Endodermal cell (in vitro differentiated cells): ENCODE measurements at places on chromosomes 2 and 18. TPM values are rescaled to one million over a fixed set of nuclear protein-coding genes. Genes with fewer than 3 reads are reported as not detected.

G6PC2 gene
- not detected in 2 replicates for total RNA-seq

DNA sequence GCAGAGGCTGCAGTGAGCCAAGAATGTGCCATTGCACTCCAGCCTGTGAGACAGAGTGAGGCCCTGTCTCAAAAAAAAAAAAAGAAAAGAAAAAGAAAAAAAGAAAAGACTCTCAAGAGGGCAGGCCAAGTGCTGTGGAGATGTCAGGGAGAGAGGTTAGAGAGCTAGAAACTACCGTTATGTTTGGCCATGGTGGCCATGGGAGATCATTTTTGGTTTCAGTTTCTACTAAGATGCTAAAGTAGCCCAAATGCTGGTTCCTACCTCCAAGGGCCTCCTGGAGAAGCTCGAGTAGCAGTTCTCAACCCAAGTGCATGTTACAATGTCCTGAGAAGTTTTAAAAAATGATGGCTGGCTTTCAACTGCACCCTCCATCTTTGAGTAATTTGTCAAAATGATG, 47.4 kb upstream of the TCF4 start:
- DNase-seq, result no peak

GRCh38 chr2:180670302-180671003, 310.0 kb upstream of the UBE2E3 start:
- DNase-seq, result no peak

- peak; percentile 8 for DNase-seq
Measured at GRCh38 chr18:47391665-47392064, 140.2 kb upstream of the SKOR2 start.

DNA sequence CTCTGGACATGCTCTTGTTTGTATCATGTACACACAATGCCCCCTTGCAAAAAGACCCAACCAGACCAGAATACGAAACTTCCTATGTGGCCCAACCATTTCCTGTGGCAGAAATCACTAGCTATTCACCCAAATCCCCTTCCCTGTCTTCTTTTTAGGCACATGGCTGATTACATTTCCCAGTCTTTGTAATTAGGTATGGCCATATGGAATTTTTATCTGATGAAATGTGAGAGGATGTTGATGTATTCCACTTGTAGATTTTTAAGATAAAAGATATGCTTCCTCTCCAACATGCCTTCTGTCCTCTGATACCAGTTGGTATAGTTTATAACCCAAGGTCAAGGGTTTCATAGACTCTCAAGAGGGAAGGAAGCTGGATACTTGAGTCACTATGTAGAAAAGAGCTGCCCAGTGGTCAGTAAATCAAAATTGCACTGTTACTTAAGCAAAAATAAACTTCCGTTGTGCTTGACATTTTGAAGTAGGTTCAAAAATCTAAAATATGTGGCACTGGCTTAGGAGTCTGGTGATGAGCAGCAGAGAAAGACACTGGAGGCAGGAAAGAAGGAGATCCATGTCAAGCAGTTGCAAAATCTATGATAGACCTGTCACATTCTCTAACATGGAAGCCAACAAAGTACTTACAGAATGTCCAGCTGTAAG, 297.4 kb downstream of the SMAD2 start:
- DNase-seq, result no peak

DNA sequence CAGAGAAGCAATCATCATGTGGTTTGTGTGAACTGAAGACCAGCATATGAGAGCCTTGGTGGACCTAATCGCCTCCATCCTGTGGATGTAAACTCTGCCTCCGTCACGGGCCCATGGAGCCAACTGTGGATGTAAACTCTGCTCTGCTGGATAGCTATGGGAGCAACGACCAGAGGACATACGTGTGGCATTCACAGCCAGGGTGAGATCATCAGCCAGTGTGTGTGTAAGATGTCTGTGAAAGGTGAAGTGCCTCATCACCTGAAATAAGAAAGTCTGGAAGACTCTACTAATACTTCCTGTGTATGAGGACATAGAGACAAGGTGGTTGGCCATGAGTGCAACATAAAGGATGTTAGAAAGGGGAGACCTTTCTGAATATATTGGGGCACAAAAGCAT, 63.5 kb downstream of the CYB5A start:
- no peak for DNase-seq

HOXD10 gene
- total RNA-seq, result not detected in 2 replicates

IL36B gene
- not detected in 2 replicates for total RNA-seq

DNA sequence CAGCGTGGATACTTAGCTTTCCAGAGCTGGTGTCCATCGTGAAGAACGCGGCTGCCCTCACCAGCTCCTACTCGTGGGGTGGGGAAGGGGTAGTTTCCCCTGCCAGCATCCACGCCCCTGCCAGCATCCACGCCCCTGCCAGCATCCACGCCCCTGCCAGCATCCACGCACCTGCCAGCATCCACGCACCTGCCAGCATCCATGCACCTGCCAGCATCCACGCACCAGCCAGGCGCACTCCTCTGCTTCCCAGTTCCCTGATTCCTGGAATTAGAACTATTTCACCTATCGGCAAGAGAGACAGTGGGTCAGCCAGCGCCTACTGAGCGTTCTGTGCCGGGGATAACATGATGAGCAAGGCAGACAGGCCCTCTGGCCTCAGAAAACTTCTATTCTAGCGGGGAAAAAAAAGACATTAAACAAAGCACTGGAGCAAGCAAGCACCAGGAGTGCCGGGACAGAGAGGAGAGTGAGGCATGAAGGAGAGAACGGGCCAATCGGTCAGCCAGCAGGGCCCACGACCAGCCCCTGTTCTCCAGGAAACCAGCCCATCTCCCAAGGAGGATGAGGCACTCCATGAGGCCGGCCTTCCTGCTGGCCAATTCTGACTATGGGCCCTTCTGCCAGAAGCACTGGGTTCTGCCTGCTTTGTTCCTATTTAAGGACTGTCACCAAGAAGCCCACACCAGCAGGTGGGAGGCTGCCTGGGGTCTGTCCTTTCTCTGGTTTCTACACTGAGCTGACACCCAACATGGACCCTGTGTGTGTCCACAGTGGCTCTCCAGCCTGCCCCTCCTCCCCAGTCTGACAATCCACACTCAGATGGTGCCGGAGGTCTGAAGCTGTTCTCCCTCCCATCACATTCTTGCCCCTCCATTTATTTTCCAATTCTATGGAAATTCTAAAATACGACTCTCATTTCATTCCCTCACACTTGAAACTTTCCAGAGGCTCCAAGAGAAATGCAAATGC, 78.4 kb upstream of the SALL3 start:
- peak; percentile 38 for DNase-seq

MAP3K19 gene
- total RNA-seq, result not detected in 2 replicates

CFC1B gene
- total RNA-seq, result 0.56 TPM in 1 of 3 replicates, not detected in the others

DNA sequence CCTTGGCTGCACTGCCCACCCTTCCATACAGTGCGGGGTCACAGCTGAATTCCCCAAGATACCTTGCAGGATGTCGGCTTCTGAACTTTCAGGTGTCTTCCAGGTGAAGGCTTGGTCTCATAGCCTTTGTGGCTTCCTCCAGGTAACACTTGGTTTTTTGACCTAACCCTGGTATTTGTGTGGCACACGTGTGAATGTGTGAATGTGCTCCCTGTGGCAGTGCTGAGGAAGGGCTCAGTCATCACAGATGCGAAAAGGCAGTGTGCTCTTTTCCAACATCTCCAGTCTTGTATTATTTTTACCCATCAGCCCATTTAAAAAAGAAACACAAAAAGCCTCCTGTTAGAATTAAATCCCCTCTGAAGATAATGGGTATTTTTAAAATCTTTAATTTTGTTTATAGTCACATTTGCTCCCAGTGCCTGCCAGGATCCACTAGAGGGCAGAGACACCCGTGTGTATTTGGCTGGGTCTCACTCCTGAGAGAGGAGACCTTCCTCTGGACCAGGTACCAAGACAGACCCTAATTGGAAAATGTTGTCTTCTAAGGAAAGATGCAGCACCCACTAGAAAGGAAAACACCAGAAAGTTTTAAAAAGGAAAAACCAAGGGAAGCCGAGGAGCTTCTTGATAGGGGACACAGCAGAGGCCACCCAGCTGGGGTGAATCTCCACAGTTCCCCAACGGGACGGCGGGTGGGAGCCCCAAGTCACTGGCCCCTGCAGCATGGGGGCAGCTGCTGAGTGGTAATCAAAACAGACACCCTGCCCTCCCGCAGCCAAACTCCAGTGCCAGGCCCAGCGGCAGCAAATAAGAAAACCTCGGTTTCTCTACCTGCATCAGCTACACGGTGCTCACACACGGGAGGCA, 27.7 kb downstream of the FAM110C start:
- DNase-seq, result peak; percentile 59

DNA sequence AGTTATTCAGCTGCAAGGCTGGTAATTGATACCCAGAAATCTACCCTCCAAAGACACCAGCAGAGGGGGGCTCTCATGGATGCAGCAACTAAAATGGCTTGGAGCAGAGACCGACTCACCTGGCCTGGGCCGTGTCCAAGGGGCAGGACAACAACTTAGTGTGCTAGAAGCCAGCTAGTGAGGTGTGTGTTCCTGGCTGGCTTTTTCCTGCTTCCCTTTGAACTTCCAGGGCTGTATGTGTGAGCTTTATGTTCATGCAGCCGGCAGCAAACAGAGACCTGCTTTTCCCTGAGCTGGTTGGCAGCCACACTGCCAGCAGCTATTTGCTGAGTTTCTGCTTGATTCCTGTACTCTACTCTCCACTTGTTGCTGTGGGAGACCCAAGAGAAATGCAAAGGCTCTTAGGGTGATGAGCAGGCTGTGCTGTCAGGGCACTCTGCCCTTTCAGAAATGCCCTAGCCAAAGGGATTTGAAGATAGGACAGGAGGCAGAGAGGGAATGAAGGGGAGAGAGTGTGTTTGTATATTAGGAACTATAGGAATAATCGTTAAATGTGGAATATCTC, 23.7 kb upstream of the GRP start:
- DNase-seq, result no peak

DNA sequence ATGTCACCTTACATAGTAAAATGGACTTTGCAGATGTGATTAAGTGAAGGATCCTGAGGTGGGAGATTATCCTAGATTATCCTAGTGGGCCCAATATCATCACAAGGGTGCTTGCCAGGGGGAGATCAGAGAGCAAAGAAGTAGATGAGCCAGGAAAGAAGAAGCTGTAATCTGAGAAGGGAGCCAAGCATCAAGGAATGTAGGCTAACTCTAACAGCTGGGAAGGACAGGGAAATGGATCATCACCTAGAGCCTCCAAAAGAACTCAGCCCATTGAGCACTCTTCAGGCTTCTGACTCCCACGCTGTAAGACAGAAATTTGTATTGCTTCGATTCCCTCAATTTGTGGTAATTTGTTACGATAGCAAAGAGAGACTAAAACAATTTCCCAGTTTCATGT, 309.9 kb downstream of the LRP1B start:
- DNase-seq, result no peak

DNA sequence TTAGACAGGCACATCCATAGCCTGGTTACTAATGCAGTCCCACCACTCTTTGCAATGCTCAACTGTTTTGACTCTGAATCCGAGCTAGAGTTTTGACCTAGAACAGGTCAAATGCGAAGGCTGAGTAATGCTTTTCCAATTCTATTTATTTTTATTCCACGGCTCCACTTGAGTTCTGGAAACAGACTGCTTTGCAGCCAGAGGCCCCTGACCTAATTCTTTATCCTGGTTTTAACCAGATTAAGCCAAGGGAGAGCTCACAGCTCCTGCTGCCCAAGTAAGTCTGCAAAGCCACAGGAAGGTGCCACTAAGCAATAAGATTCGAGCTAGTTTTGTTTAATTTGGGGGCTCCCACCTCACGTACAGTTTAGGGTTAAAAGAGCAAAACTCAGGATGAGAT, 51.4 kb downstream of the MREG start:
- no peak for DNase-seq

DNA sequence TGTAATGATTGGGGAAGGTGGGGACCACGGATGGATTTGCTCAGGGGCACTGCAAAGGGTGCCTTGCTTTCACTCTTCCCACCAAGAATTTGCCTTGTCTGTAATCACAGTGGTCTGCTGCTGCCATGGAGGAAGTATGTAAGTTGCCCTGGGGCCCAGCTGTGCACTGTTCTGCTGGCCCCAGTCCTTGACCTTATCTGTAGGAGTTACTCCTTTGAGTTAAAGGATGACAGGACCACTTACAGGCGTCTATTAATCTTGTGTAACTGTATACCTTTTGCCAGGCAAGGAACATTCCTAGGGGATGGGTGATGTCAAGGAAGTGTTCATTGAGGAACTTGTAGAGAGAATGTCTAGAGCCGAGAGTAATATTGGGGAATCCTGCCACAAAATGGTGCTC, 212.8 kb upstream of the LRRTM1 start:
- DNase-seq, result no peak

IL36RN gene
- total RNA-seq, result not detected in 2 replicates

RNU2-63P gene
- total RNA-seq, result 4.6 to 12.2 TPM (median 9.9 TPM) in 3 replicates

DNA sequence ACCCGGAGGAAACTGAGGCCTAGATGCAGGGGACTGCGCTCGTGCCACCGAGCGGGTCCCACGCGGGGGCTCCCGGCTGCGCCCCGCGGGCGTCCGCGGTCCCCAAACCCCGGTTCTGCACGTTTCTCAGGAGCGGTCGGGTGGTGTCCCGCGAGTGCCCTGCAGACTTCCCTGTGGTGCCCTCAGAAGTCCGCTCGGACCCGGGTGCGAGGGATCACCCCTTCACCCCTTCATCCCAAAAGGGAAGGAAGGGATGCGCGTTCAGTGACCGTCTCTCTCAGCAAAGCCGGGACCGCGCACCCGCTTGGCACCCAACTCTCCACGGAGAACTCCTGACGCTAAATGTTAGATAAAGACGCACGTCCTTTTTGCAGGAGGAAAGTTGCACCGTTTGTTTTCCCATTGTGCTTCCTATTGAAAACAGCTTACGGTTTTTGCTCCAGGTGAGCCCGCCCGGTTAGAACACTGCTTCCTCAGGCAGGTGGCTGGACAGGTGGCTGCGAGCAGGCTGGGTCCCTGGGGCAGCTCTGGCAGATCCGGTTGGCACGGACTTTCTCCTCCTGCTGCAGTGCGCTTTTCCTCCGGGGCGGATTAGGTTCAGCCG, 779 bp downstream of the DGKD start:
- peak; percentile 66 for DNase-seq

DNA sequence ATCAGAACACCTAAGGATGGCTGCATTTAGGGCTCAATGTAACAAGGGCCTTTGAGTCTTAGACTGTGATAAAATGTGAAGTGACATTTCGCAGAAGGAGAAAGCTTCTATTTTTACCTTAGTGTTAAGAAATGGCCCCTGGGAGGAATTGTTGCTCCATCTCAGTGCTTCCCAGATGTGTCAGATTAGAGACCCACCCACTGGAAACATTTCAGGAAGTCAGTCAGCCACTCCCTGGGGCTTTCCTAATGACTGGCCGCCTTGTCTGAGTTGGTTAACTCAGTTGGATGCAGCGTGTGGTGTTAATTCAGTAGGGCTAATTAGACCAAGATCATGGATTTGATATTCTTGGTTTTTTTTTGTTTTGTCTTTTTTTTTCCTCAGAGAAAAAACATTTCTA, 355.9 kb downstream of the PIK3C3 start:
- DNase-seq, result peak; percentile 60

RAPGEF4 gene
- 0.77 to 2.3 TPM (median 1.4 TPM) in 3 replicates for total RNA-seq

DNA sequence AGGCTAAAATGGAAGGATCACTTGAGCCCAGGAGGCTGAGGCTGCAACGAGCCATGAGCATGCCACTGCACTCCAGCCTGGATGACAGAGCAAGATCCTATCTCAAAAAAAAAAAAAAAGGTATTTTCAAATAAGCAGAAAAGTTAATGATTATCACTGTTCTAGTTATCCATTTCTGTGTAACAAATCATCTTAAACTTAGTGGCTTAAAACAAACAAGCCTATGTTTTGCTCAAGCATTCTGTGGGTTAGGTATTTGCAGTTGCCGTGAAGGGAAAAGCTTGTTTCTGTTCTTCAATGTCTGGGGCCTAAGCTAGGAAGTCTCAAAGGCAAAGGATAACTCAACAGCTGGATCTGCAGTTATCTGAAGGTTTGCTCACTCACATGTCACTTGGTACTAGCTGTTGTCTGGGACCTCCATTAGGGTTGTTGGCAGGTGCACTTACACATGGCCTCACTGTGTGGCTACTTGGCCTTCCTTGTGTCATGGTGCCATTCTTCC, 14.1 kb downstream of the MFF start:
- no peak for DNase-seq

GRCh38 chr2:10619643-10620042, 70.1 kb downstream of the NOL10 start:
- no peak for DNase-seq
